ENCODE measurements at places on chromosomes 3 and 15.

DNA sequence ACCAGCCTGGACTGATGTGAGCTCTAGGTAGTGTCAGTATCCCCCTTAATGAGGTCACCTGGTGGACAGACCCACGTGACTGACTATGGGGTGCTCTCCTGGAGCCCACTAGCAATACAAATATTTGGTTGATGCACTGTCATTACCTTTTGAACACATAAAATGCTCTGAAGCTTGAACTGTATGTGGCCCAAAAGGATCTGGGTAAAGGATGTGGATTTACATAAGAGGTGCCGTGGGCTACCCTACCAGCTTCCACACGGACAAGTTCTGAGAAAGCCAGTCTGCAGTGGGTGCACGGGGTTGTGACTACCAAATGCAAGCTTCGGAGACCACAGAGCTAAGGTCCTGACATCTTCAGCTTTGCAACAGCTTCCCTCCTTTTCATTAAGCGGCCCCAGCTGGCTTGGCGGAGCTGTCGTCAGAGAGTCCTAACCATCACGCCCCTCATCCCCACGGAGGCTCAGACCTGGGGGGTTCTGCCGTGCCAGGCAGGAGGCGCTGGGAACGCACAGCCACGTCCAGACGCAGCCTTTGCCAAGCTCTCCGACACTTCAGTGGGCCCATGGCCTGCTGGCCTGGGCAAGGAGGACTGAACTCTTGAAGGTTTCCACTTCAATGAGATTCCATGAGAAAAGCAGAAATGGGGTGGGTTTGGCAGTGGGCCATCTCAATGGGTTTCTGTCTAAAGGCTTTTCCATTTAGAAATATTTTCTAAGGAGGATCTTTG is 228.3 kb downstream of the ADAMTS17 start:
- no peak for DNase-seq

GRCh38 chr3:125219261-125219701 is 6.7 kb upstream of the SLC12A8 start:
- no peak for DNase-seq

- DNase-seq = no peak
These were observed 91.8 kb downstream of the LIPC start for GRCh38 chr15:58523634-58524033.

DNA sequence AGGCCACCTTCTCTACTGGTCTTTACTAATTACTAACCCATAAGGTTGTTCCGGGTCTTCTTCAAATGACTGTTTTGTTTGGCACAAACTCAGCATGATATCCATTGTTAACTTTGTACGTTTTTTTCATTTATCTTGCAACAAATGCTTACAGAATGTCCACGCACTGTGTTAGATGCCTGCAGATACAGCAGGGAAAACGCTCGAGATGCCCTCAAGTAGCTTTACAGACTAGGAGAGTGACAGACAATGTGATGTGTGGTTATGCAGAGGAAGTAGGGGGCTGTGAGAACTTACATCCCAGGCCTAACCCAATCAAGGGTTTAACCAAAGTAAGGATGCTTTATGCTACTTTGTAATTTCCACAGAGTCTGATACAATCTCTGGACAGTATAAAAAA is 949 bp upstream of the RFC4 start:
- no peak for DNase-seq

DNA sequence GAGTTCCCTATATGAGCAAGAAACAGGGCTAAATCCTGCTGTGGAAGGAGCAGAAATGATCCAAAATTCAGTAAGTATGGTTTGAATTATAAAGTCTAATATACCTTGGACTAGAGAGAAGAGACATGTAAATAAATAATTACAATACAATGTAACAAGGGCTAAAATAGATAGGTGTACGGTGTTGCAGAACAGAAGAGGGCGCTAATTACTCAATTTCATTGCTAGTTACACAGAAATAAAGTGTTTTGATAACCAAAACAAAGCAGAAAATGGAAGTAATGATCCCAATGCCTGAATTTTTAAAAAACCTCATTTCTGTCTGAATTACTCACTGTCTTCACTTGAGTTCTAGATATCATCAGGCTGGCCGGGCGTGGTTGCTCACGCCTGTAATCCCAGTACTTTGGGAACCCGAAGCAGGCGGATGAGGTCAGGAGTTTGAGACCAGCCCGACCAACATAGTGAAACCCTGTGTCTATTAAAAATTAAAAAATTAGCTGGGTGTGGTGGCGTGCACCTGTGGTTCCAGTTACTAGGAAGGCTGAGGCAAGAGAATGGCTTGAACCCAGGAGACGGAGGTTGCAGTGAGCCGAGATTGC is 8.3 kb upstream of the PLCH1 start:
- DNase-seq = no peak

GRCh38 chr3:7166460-7166859 is 305.5 kb downstream of the GRM7 start:
- no peak for DNase-seq

DNA sequence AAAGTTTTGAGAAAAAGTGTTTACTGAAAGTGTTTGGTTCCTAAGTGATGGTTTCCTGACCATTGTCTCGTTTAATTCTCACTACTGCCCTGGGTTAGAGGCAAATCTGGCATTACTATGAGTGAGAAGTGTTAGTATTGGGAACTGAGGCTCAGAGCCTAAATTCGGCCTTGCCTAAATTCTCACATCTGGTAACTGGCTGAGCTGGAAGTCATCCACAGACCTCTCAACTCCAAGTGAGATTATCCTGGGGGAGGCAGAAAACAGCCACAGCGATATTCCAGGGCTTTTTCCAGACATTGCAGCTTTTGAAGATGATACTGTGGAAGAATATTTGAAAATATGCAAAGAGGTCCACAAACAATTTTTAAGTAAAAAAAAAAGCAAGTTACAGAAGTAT is 85.1 kb upstream of the TRA2B start:
- no peak for DNase-seq

DNA sequence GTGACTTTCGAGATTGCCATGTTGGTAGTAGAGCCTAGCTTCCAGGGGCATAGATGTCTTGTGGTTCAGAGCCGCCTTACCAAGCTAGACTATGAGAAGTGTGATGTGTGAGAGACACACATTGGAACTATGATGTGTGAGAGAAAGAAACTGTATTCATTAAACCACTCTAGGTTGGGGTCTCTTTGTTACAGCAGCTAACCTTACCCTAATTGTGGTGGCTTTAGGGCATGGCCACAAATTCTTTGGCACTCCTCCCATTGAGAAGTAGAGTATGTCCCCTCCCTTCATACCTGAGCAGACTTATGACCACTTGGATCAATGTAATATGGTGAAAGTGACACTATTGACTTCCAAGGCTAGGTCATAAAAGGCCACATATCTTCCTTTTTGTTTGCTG is 35.3 kb upstream of the CDV3 start:
- DNase-seq = no peak

- DNase-seq = no peak
These were observed 368.2 kb upstream of the ROPN1 start for GRCh38 chr3:124360155-124360554.

DNA sequence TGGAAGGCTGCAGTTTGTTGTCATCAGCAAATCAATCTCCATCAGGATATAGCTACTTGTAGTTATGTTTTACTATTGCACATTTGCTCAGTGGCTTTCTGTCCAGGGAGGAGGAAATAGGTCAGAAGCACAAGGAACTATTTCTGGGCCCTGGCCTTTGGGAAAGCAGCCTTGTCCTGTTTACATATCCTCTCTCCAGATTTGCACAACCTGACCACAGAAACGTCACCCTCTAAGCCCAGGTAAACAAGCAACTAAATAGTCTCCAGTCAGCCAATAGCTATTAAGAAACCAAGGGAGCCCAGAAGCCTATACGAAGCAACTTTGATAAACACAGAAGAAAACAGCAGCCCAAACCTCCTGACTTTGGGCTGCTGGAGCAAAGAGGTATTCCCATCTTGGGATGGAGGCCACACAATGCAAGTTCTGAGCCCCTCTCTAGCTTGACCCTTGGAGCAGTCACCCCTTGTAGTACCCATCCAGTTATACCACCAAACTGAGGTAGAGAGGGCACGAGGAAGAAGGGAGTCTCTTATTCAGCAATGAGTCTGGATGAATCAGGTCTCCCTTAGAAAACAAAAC is 2.3 kb upstream of the FEM1B start:
- no peak for DNase-seq

GRCh38 chr3:193744048-193744821 is 151.2 kb downstream of the OPA1 start:
- no peak for DNase-seq

DNA sequence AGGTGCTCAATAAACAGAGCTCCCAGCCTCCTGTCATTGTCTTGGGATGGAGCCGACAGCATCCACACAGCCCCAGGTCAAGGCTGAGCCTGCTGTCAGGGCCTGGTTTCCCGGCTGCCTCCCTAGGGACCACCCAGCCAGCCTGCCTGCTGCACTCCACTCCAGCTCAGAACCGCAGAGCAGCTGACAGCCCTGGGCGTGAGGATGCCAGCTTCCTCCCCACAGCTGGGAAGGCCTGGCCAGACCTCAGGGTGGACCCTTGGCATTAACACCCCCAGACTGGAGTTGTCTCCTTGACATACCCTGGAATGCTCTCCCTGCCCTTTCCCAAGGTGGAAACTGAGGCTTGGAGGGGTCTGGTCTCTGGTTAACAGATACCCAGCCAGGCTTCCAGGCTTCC is 112.0 kb downstream of the WNT7A start:
- DNase-seq = no peak

DNA sequence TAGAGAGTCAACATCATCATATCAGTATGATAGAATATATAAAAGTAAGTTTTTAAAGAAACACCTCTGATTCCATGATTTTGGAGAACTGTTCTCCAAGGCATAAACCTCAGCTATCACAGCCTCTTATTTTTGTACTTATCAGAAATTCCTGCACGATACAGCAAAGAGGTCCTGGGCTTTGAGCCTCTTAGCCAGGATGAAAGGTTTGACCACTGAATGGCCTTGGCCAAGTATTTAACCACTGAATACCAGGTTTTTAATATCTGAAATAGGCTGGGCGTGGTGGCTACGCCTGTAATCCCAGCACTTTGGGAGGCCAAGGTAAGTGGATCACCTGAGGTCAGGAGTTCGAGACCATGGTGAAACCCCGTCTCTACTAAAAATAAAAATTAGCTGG is 1.9 kb upstream of the FAM174B start:
- DNase-seq = no peak

GRCh38 chr15:64772488-64772887 is 2.9 kb downstream of the RBPMS2 start:
- no peak for DNase-seq

DNA sequence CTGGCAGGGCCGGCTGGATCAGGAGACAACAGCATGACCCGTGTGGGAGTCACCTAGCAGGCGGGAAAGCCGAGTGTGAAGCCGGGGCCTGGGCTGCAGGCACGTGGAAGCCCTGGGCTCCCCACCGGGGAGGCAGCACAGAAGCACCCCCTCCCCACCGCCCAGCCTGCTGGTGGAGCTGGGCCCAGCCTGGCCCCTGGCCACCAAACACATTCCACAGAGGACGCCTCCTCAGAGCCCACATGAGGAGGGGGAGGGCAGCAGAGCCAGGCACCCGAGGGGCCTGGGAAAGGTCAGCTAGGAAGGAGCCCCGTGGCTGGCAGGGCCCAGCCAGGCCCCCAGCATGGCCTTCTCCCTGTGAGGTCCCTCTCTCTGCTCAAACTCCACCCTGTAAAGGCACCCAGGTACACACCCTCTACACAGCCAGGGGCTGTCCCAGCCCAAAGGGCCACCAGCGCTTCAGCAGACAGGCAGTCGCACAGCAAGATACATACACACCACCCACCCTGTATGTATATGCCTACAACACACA is 4.5 kb downstream of the PLXNB1 start:
- no peak for DNase-seq

DNA sequence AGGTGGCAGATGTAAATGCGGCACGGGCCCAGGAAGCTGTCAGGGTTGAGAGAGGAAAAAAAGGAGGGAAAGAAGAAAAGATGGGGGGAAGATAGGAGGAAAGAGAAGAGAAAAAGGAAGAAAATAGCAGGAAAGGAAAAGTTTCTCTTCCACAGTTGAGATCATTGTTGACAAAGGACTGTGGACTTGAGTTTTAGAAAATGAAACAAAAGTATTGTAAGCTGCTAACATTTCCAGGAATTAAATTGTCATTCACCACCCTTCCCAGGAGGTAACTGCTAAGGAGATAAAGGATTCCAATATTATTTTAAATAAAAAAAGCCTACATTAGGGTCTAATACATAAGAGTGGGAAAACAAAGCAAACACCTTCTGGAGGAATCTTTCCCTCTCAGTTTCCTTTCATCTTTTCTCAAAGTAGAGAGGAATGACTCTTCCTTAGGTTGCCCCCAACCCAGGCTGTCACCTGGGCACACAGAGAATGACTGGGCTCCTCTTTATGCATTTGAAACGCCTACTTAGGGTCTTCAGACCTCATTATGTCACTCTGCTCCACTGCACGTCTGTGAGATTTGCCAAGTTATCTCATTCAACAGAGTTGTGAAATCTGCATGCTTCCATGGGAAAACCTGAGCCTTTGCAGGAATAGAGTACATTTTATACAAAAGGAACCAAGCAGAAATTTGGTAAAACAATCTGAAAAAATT is 194.0 kb downstream of the TNIK start:
- DNase-seq = no peak

DNA sequence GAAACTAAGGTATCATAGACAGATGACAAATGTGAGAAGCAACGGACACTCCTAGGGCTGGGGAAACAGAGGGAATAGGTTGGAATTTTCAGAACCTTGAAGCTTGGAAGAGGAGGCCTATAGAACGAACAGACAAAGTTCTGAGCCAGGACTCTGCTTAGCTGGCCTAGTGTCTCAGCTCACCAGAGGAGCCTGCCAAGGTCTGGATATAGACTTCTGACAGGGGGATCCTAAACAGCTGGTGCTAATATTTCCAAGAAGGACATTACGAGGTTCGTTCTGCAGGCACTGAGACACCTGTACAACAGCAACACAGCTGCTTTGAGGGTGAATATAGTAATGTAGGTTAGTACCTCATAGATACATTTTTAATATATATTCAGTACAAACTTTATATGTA is 266.3 kb downstream of the CHL1 start:
- no peak for DNase-seq

- no peak for DNase-seq
These were observed 6.0 kb downstream of the GABRR3 start for GRCh38 chr3:98029083-98029482.

DNA sequence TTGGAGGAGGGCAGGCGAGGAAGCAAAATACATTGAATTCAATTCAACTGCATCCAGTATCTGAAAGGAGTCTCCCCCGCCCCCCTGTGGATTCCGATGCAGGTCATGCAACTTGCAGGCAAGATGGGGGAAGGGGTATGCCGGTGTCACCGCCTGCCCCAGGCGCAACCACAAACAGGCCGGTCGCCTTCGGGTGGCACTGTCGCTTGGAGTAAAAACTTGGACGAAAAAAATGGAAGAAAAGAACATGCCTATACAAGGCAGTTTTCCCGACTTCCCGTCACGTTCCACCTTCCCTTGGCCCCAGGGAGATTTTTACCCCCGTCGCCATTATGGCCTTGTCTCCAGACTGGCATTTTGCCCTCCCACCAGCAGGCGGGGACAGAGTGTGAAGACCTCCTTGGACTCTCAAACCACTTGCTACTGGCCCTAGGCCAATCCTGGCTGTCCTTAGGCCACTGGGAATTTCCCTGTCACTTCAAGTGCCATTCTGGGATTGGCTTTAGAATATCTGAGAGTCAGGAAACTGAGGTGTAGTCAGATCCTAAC is 1.6 kb upstream of the NTRK3 start:
- DNase-seq = no peak

Measured in stimulated activated CD4-positive, alpha-beta T cell treated with anti-CD3 and anti-CD28 coated beads, Interleukin-4, amount 100 ng/mL, for 4 hours (primary cell).